Activated B cell treated with CpG ODN at 0.5 μM for 24 hours (primary cell): ENCODE measurements at places on chromosomes 5 and 9. TPM values are rescaled to one million over a fixed set of nuclear protein-coding genes. Genes with fewer than 3 reads are reported as not detected.

GRCh38 chr9:136228107-136228875 lies 17.3 kb downstream of the QSOX2 start:
- no peak for DNase-seq

Gene PDLIM7
- total RNA-seq: 17.0 and 17.7 TPM in 2 replicates

Gene PCDHB4
- not detected in 2 replicates for total RNA-seq

- DNase-seq: no peak
Observed at GRCh38 chr5:165305596-165305995, 1800.2 kb downstream of the MAT2B start.

GRCh38 chr5:158769696-158770095 lies 330.0 kb downstream of the EBF1 start:
- DNase-seq: no peak

GRCh38 chr9:122350577-122351355 lies 20.1 kb upstream of the PTGS1 start:
- peak; percentile 75 for DNase-seq

DNA sequence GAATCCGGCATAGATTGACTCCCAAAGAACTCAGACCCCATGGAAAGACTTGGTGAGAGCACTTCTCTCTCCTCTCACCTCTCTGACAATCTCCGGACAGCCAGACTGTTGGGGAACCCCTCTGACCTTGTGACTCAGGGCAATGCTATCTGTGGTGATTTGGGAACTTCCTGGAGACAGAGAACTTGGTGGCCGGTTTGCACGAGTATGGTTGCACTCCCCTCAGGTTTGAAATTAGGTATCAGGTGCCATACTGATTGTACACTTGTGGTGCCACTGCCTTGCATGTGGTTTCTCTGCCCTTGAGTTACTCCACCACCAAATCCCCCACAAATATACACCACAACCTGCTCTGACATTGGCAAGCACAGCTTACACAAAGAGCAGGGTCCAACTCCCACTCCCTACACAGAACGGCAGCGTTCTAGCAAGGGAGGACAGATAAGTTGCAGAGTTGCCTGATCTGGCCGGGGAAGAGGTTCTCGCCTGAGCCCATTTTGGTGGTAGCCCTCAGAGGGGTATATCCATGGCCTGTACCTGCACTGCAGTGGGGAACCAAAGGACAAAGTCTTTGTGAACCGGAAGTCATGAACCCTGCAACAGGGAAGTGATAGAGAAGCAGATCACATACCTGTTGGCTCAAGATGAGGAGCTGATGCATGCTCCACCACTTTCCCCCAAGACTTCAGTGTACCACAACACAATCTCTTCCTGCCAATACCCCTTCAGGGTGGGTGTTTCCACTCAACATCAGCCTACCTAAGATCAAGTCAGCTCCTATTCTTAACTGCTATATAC lies 255.1 kb downstream of the MCTP1 start:
- DNase-seq: no peak

Gene NAA35
- total RNA-seq: 16.5 and 18.9 TPM in 2 replicates

DNA sequence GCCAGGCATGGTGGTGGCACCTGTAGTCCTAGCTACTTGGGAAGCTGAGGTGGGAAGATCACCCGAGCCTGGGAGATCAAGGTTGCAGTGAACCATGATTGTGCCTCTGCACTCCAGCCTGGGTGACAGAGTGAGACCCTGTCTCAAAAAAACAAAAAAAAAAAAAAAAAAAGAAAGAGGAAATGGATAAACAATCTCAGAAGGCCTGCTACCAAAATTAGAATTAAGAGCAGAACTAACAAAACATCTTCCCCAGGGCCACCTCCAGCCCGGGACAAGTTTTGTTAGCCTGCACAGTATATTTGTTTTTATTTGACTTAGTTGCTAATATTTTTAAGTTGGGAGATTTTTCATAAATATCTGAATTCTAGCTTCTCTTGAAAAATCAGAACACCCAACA lies 23.1 kb downstream of the PAX5 start:
- DNase-seq: no peak

DNA sequence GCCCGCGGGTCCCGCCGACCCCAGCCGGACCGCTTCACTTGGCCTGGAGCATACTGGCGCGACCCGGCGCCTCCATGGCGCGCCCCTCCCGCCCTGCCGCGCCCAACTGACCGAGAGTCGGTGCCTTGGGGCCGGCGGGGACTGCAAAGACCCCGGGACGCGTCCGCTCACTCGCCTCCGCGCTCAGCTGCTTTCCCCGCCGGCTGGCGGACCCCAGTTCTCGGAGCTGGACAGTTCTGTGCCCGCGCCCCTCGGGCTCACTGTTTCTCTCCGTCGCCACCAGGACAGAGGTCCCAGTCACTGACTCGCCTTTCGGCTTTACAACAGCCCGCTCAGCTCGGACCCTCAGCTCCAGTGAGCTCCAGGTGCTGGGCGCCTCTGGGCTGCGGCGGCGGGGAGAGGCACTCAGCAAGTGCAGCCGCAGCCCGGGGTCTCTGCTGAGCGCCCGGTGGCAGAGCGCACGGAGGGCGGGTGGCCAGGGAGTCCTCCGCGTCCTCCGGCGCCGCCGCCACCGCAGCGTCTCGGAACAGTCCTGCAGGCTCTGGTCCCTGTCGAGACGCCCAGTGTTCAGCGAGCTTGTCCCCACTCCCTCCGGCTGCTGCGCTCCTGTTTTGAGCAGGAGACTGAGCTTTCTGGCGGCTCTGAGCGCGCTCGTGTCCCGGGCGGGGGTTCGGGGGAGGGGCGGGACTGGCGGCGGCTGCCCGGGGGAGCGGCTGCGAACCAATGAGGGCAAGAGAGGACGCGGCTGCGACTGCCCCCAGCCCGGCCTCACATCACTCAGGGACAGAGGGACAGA lies at the start of gene SMIM32:
Gene SMIM32, minus strand, starts transcription at position 637 of the 796 bp plus-strand sequence. CDS start 638 bp downstream, outside the sequence.
- DNase-seq: no peak

Gene STRBP
- total RNA-seq: 124 and 127 TPM in 2 replicates

GRCh38 chr5:170985486-170985885 lies 123.7 kb downstream of the RANBP17 start:
- no peak for DNase-seq

Gene CAMLG
- total RNA-seq: 22.2 and 23.9 TPM in 2 replicates

DNA sequence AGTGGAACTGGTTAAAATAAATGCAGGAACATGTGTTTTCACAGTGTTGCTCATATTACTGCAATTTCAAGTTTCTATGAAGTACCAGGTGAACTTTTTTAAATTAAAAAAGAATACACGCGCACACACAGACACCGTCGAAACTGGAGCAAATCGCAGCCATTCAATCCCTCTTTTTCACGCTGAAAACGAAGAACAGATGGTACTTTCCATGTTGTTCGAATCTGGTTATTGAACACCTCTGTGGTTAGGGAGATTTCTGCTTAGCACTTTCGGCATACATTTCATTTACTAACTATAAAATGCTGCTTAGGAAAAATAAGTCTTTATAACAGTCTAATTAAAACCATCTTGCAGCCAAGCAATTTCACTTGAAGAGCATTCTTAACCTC lies 6.8 kb downstream of the ZNF608 start:
- DNase-seq: no peak

DNA sequence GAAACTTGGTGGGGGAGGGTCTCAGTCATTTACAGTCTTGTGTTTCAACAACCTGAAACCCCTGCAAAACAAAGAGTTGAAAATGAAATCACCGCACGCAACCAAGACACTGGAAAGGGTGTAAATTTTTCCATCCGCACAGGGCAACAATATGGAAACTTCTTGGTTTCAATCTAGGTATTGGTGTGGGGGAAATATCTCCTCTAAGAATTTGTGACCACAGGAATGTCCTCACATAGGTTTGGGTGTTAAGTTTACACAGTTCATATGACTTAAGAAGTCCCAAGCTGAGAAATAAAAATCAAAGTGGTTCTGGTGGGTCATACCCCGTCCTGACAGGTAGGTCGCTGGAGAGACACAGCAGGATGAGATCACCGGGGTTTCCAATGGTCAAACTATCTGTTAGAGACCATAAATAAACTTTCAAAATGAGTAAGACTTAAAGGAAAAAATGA lies 51.9 kb upstream of the PIP5K1B start:
- no peak for DNase-seq

Gene PALM2AKAP2
- total RNA-seq: not detected in 2 replicates

Gene ARHGEF39
- total RNA-seq: 0.59 and 0.89 TPM in 2 replicates

DNA sequence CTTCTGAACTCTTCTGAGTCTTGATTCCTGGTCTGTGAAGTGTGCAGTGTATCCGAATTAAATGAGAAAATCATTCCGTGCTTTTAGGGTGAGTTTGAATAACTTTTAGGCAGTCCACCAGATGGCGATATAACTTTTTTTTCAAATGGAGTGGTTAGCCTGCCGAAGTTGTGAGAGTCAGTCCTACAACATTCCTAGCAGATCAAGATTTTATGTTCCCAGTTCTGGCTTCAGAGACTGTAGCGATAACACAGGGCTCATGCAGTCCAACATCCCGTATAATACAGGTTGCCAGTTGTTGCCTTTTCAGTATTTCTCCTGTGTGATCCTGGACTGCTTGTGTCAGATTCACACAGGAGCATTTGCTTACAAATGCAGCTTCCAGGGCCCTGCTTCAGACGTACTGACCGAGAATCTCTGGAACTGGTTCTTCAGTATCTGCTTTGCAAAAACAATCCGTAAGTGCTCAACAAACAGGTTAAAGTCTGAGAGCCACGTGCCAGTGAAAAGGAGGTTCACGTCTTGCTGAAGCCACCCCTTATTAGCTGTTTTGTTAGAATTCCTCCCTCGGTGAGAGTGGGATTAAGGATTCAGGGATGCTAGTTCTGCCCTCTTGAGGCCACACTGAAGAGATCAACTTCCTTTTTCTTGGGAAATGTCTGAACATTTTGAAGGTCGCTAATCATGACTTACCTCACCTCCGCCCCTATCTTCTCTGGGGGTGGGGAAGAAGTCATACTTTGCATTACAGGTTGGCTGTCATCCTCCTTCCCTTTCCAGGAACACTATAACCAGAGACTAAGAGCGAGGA lies 22.8 kb downstream of the SMIM3 start:
- DNase-seq: no peak

DNA sequence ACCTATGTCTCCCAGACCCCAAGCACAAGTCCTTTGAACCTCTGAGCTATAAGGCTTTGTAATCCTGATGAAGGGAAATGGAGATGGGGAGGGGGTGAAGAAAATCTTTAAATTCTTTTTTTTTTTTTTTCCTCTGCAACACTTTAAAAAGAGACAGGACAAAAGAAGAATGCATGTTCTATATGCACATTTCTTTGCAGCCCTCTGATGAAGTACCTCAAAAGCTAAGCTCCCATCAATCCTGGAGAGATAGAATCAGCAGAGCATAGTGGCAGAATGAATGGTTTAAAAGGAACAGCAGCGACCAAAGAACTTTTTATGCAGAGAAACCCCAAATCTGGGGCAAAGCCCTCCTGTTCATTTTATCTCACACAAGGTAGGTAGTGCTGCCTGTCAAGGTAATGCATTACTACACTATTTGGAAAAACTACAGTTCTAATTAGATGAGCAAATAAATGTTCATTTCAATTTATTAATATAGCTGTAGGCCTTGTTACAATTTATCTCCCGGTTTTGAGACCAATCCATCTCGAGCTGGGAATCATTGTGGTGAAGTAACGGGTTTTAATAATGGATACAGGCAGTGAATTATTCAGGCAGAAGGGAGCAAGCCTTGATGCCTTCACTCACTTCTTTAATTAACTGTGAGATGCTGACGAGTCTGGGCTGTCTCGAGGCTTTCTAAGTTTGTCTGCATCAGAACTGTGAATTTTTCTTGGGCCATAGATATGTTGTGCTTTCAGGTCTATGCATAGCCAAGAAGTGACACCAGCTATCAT lies 173.5 kb upstream of the ZNF608 start:
- no peak for DNase-seq

DNA sequence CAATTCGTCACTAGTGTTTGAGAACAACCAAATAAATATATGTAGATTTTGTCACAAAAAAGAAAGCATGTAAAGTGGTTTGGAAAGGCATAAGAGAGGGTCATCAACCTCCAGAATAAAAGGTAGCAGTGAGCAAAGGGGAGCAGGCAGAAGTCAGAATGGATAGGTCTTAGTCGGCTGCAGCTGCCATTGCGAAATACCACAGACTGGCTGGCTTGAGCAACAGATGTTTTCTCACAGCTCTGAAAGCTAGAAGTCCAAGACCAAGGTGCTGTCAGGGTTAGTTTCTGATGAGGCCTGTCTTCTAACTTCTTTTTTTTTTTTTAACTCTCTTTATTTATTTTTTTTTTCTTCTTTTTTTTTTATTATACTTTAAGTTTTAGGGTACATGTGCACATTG lies 208.1 kb upstream of the PIK3R1 start:
- DNase-seq: no peak

DNA sequence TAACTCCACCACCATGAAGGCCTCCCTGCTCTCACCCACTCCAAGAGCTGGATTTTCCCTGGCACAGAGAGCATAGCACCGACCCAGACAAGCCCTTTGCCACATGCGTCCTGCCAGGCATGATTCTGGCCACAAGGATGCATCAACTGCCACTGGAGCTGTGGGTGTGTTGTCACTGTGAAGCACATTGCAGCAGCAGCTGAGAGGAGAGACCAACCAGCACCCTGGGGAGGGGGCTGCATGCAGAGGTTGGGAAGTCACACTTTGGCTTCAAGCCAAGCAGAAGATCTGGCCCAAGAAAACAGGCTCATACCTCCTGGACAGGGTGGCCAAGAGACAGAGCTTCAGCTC lies 22.6 kb upstream of the PTGES start:
- no peak for DNase-seq

DNA sequence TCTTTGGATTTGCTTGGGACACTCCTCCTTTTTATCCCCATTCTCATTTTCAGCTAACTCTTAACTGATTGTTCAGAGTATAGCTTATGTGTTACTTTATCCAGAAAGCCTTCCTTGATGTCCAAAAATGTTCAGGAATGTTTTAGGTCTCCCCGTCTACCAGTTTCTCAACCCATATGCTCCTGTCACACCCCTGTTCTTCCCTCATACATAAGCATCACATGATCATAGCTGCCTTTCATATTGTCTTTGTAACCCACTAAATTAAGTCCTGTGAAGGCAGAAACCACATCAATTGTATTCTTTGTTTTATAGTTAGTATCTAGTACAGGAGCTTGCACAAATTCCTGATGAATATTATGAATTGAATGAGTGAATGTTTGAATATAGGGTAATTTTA lies 321.9 kb upstream of the ACTBL2 start:
- no peak for DNase-seq

Gene QRFP
- not detected in 2 replicates for total RNA-seq

- DNase-seq: no peak
Observed at GRCh38 chr9:87461256-87461655, 36.4 kb upstream of the DAPK1 start.

DNA sequence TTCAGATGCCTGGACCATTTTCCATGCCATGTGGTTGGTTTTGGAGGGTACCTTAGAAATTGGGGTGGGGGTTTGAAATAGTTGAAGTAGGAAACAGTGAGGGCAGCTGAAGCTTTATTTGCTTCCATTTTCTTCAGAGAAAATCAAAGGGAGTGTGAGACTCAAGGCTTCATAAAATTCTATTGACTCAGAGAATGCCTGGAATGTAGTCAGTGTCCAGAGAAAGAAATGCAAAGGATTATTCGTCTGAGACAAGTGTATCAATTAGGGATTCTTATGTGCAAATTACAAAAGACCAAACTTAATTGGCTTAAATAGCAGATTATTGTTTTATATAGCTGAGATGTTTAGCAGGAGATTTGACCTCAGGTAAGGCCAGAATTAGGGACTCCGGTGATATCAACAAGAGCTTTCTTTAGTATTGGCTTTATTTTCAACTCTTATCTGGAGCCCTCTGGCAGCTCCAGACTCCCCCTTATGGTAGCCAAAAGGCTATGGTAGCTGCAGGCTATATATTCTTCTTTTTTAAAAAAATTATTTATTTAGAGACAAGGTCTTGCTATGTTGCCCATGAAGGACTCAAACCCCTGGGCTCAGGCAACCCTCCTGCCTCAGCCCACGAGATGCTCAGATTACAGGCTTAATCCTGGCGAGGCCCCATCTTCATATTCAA lies 38.9 kb downstream of the PTTG1 start:
- DNase-seq: no peak

GRCh38 chr5:90930756-90931431 lies 372.3 kb downstream of the ADGRV1 start:
- no peak for DNase-seq
